Sciatic nerve (tissue), 2 donors: ENCODE measurements at places on chromosomes 4 and X. TPM values are rescaled to one million over a fixed set of nuclear protein-coding genes. Genes with fewer than 3 reads are reported as not detected.

DNA sequence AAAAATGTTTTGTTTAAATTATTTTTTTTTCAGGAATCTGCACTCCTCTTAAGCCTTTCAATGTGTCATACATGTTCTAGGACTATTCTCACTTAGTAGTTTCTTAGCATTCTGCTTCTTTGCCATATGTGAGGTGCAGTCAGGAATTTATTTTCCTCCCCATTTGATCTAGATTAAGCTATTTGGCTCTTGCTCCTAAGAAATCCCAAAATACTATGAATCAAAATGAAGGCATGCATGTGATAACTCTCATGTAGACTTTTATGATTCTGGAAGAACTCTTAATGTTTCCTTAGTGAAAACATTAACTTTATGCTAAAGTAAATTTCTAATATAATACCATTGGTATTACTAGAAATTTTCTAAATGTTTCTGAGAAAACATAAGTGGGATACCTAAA is 664.5 kb downstream of the RAPGEF2 start:
- no peak for DNase-seq

SLC9B1 gene
- total RNA-seq, result 3.7 TPM

CENPVL2 gene
- total RNA-seq, result not detected

MAPK10 gene
- total RNA-seq, result 42.3 TPM

DNA sequence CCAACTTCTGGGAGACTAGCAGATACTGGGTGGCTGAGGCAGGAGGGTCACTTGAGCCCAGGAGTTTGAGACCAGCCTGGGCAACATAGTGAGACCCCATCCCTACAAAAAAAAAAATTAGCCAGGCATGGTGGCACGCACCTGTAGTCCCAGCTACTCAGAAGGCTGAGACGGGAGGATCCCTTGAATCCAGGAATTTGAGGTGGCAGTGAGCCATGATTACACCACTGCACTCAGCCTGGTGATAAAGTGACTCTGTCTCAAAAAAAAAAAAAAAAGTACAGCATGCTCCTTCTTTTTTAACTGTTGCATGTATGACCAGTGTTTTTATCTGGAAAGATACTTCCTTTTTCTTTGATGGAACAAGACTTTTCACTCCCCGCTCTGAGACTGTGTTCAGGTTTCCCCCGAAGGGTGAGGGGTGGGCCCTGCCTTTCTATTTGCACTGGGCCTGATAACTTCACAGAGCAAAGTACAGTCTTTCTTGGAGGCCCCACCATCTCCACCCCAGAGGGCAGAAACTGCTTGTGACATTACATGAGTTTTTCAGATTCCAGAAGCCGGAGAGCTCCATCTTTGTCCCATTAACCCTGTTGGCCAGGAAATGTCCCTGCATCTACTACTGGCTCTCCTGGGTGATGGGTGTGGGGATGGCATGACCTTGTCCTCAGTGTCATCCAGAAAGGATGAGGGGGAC is 35.2 kb downstream of the NYX start:
- no peak for DNase-seq

DNA sequence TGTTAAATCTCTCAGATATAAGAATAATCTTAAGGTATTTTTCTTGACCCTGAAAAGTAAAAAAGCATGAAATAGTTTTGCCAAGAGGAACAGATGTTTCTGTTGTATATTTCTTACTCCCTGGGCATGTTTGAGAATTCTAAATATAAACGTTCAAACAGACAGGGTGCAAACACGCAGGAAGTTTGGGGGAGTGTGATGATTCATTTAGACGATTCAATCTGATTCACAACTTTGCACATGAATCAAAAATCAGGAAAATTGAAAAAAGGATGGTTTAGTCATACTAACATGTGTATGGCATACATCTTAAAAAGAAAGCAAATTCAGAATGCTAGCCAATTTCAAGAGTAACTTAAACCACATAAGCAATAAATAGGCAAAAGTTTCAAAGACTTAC is 340.3 kb upstream of the GRID2 start:
- no peak for DNase-seq

USP17L11 gene
- total RNA-seq, result not detected

DNA sequence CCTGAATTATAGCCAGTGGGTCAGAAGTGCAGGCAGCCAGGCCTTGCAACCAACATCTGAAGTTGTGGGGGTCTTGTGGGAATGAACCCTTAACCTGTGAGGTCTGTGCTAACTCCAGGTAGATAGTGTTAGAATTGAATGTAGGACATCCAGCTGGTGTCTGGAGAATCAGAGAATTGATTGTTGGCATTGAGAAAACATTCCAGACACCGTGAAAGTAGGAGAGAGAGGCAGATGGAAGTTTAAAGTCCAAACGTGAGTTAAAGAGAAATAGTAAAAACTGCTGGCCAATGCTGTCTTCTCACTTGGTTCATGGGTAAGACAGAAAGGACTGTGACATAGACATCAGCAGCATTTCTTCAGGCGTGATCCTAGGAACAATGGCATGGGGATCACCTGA is 27.7 kb downstream of the CASP3 start:
- DNase-seq, result no peak

- no peak for DNase-seq
Measured at GRCh38 chr4:156420623-156421022, 467.0 kb upstream of the CTSO start.

- no peak for DNase-seq
Measured at GRCh38 chr4:41361794-41362526, 105.2 kb downstream of the UCHL1 start.

MAOA gene
- total RNA-seq, result 12.8 TPM

ERAS gene
- total RNA-seq, result 0.36 TPM

DNA sequence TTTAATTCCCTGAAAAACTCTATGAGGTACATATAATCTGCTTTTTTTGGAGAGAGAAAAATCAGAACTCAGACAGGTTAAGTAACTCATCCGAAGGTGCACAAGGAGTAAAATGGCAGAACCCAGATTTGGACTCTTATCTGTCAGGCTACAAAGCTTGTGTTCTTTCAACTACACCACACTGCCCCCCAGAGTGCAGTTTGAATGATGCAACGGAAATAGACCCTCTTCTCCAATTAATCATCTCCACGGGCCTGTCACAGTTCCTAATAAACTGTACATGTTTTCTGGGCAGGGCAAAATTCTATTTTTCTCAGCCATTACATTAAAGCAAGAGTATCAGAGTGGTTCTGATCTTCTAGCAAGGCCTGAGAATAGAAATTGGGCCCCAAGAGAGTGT is 35.3 kb upstream of the DCX start:
- DNase-seq, result no peak
